ENCODE measurements at places on chromosomes 16 and 17. TPM values are rescaled to one million over a fixed set of nuclear protein-coding genes. Genes with fewer than 3 reads are reported as not detected.

- H3K36me3 ChIP-seq, result no peaks in the 10 kb centered on the region
- H3K4me1 ChIP-seq, result no peaks in the 10 kb centered on the region
- no peak for DNase-seq
These were observed 104.6 kb downstream of the METRNL start for GRCh38 chr17:83183951-83184506.

DNA sequence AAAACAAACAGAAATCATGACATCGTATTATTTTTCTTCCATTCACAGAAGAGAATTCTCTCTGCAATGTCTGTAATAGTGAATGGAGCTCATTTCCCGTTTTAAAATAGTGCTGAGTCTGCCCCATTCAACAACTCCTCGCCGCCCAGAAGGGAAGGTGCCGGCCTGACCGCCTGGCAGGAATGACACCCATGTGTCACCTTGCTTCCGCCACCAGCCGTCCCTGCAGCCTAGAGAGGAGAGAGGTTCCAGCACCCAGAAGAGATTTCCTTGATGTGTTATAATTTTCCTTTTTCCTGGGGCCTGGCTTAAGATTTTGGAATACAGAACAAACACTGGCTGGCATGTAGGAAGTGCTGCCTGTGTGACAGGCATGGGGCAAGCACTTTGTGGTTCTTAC is 60.0 kb downstream of the MEAK7 start:
- no peaks in the 10 kb centered on the region for H3K36me3 ChIP-seq
- H3K27ac ChIP-seq, result no peak overlapping the region
- H3K4me3 ChIP-seq, result no peak overlapping the region
- DNase-seq, result no peak
- H3K4me1 ChIP-seq, result peaks cover 7% of the 10 kb centered on the region

DNA sequence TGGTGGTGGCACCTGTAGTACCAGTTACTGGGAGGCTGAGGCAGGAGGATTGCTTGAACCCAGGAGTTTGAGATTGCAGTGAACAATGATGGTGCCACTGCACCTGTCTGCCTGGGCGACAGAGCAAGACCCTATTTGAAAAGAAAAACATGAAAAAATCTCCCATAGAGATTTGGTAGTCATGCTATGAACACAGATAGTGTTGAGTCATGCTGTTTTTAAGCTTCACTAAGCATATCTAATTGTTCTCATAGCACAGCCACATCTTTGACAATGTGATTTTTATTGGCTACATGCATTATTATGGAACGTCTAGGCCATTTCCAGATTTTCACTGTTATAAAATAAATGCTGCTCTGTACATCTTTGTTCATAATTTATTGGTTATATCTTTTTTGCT is 6.0 kb downstream of the IL34 start:
- peak; percentile 9 for DNase-seq
- H3K27ac ChIP-seq, result no peak overlapping the region
- H3K4me1 ChIP-seq, result peaks cover 15% of the 10 kb centered on the region
- no peaks in the 10 kb centered on the region for H3K36me3 ChIP-seq
- H3K4me3 ChIP-seq, result no peak overlapping the region

- no peak overlapping the region for H3K4me3 ChIP-seq
- no peaks in the 10 kb centered on the region for H3K36me3 ChIP-seq
- peak; percentile 62 for DNase-seq
These were observed 6.5 kb downstream of the CPNE7 start for GRCh38 chr16:89581861-89582563.

DNA sequence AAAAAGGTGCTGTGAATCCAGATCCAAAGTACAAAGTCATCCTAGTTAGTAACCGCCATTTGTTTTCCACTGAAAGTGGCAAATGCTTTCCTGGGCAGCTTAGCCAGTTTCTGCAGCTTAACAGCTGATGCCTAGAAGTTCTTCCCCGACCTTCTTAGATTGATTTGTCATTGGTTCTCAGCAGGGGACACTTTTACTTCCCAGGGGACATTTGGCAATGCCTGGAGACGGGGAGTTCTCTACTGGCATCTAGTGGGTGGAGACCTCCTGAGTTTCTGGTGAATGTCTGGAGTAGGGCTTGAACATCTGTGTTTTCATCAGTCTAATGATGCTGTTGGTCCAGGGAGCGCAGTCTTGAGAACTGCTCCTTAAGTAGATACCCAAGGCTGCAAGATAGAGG is 7.6 kb downstream of the DNAJA3 start:
- H3K4me1 ChIP-seq, result no peaks in the 10 kb centered on the region
- no peaks in the 10 kb centered on the region for H3K27me3 ChIP-seq
- no peak overlapping the region for H3K4me3 ChIP-seq
- H3K36me3 ChIP-seq, result peaks cover 33% of the 10 kb centered on the region
- no peak overlapping the region for H3K27ac ChIP-seq
- no peak for DNase-seq

GRCh38 chr16:23348579-23349469 is 46.7 kb downstream of the SCNN1B start:
- H3K4me1 ChIP-seq, result no peaks in the 10 kb centered on the region
- no peak overlapping the region for H3K27ac ChIP-seq
- no peak overlapping the region for H3K4me3 ChIP-seq
- no peaks in the 10 kb centered on the region for H3K27me3 ChIP-seq
- no peak for DNase-seq

- no peak overlapping the region for H3K4me3 ChIP-seq
- H3K36me3 ChIP-seq, result no peaks in the 10 kb centered on the region
- no peaks in the 10 kb centered on the region for H3K27me3 ChIP-seq
- no peak overlapping the region for H3K27ac ChIP-seq
These were observed 504.2 kb upstream of the PSMD7 start for GRCh38 chr16:73792199-73793020.

- no peak overlapping the region for H3K27ac ChIP-seq
- H3K27me3 ChIP-seq, result no peaks in the 10 kb centered on the region
These were observed 67.5 kb downstream of the SEC14L1 start for GRCh38 chr17:77208217-77208808.

GRCh38 chr17:51733166-51733565 is 425.3 kb downstream of the CA10 start:
- H3K4me1 ChIP-seq, result no peaks in the 10 kb centered on the region
- DNase-seq, result no peak
- no peaks in the 10 kb centered on the region for H3K36me3 ChIP-seq
- no peak overlapping the region for H3K27ac ChIP-seq
- no peak overlapping the region for H3K4me3 ChIP-seq

DNA sequence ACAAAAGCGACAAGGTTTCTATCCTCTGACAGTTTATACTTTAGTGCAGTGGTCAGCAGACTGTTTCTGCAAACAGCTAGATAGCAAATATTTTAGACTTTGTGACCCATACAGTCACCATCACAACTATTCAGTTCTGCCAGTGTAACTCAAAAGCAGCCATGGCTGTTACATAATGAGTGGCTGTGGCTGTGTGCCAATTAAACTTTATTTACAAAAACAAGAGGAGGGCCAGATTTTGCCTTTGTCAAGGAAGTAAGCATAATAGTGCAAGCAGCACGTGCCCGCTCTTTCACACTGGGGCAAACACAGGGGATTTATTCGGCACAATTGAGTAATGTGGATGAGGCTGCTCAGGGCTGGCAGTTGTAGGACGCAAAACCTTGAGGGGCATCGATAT is 551.5 kb downstream of the MAF start:
- no peaks in the 10 kb centered on the region for H3K36me3 ChIP-seq
- no peak overlapping the region for H3K4me3 ChIP-seq
- H3K4me1 ChIP-seq, result no peaks in the 10 kb centered on the region
- no peaks in the 10 kb centered on the region for H3K27me3 ChIP-seq
- no peak for DNase-seq

DNA sequence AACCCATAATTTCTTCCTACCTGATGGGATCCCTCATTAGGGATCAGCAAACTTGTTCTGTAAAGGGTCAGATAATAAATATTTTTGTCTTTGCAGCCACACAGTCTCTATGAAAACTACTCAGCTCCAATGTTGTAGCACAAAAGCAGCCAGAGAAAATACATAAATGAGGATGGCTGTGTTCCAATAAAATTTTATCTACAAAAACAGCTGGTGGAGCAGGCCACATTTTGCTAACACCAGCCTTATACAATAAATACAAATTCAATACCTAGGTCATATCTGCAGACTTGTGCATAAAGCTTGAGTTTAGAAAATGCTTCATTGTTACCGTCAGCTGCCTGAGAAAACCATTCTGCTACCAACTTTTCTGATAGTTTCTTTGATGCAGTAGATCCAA is 38.4 kb upstream of the INTS2 start:
- H3K36me3 ChIP-seq, result peaks cover 55% of the 10 kb centered on the region
- H3K4me1 ChIP-seq, result no peaks in the 10 kb centered on the region
- no peak overlapping the region for H3K27ac ChIP-seq

DNA sequence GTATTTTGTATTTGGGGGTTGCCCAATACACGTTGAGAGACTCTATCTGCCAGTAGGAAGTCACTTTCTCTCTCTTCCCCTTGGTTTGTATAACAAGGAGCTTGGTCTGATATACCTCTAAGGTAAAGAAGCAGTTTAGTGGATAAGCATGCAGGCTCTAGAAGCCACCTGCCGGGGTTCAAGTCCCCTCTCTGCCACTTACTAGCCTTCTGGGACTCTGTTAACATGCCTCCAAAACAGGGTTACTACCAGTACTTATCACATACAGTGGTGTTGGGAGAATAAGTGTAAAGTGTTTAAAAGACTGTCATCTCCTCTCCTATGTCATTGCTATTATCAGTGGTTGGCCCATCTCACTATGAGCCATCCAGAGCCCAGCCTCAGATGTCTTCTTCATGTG is 156.1 kb upstream of the HS3ST3A1 start:
- no peak overlapping the region for H3K4me3 ChIP-seq
- no peak for DNase-seq
- H3K36me3 ChIP-seq, result no peaks in the 10 kb centered on the region
- no peaks in the 10 kb centered on the region for H3K27me3 ChIP-seq
- no peaks in the 10 kb centered on the region for H3K4me1 ChIP-seq
- no peak overlapping the region for H3K27ac ChIP-seq

GRCh38 chr16:79008036-79008868 is 592.3 kb downstream of the MAF start:
- H3K27ac ChIP-seq, result no peak overlapping the region
- no peaks in the 10 kb centered on the region for H3K36me3 ChIP-seq
- H3K4me1 ChIP-seq, result no peaks in the 10 kb centered on the region
- H3K27me3 ChIP-seq, result no peaks in the 10 kb centered on the region
- H3K4me3 ChIP-seq, result no peak overlapping the region

DNA sequence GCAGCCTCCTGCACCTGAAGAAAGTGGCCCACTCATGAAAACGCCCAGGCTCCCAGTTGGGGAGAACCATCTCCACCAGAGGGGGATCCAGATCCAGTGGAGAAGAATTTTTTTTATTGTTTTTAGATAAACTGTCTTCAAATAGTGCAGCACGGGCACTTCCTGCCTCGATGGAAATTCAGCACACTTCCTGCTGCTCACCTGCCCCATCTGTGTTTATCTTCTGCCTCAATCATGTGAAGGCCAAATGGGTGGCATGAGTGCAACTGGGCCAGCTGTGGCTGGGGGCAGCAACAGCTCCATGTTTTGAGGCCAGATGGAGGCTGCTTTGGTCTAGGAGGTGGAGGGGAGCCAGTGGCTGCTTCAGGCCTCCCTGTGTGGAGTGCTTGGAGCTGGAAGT is 75.9 kb upstream of the WSB1 start:
- peaks cover 3% of the 10 kb centered on the region for H3K27me3 ChIP-seq
- H3K4me3 ChIP-seq, result no peak overlapping the region
- no peaks in the 10 kb centered on the region for H3K4me1 ChIP-seq

DNA sequence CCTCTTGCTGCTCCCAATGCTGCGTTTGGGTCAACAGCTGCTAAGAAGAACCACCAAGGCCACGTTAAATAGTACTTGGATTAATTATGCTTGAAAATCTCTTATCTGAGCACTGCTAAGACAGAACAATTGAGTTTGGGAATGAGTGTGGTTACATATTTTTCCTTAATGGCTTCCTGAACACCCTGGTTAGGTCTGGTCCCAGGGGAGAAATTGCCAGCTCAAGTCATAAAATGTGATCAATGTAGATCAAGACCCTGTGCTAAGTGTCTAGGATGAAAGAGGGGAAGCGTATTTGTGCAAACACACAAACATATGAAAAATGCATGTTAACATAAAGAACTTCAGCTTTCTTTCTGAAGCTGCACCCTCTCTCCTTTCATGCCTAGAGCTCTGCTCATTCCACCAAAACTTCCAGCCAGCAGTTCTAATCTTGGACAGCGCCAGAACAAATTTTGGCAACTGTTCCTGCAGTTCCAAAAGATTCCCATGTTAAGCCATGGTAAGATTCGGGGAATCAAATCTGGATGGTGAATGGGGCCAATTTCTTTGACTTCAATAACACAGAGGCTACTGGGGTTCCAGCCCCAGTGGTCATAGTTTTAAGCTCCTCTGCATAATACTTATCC is 72.0 kb downstream of the ZFHX3 start:
- no peak overlapping the region for H3K27ac ChIP-seq
- DNase-seq, result no peak
- H3K4me1 ChIP-seq, result no peaks in the 10 kb centered on the region

GRCh38 chr17:75430159-75430974 is 24.9 kb upstream of the GRB2 start:
- no peaks in the 10 kb centered on the region for H3K36me3 ChIP-seq
- peak overlapping the region; percentile 11 for H3K4me3 ChIP-seq
- DNase-seq, result peak; percentile 92
- H3K27me3 ChIP-seq, result no peaks in the 10 kb centered on the region
- H3K4me1 ChIP-seq, result peaks cover 28% of the 10 kb centered on the region

The DDX19B gene
- 25.3 TPM for total RNA-seq

The CHST4 gene
- not detected for total RNA-seq

The TP53TG3 gene
- not detected for total RNA-seq

The GCGR gene
- not detected for total RNA-seq

The GPR142 gene
- not detected for total RNA-seq

The KIF18B gene
- 0.82 TPM for total RNA-seq

The RTN4RL1 gene
- total RNA-seq, result 0.77 TPM

The METRNL gene
- 36.7 TPM for total RNA-seq

All from astrocyte (in vitro differentiated cells and primary cell).